ENCODE measurements at places on chromosomes 11 and 22. TPM values are rescaled to one million over a fixed set of nuclear protein-coding genes. Genes with fewer than 3 reads are reported as not detected.

DNA sequence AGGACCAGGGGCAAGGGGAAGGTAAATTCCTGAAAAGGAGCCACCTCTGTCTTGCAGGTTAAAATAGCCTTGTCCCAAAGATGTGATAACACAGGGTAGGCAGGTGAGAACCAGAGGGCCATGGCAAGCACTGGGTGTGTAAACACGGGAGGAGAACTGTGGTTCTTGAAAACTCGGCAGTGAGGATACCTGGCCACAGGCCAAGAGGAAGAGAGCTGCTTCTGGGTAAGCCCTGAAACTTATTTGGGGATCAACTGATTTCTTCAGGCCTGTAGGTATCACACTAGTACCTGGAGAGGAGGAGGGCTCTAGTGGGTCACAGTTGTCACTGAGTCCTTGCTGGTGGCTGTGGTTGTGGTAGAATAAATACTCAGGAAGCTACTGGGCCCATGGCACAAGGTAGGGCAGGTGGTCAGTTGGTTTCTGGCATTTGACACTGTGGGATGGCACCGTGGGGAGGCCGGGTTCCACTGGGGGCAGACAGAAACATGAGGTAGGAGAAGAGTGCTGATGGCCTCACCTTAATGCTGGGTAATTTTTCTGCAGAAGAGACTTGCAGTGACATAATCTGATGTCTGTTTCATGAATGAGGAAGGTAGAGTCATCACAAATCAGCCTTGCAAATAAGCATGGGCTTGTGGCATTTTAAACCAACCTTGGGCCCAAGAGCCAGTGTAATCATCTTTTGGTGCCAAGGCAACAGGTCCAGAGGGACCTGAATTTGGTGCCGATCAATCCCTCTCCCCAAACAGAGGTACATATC lies 22.0 kb downstream of the AMPD3 start:
- DNase-seq = no peak

- DNase-seq = no peak
These were observed 7.0 kb downstream of the ALDH3B1 start for GRCh38 chr11:68016904-68017817.

DNA sequence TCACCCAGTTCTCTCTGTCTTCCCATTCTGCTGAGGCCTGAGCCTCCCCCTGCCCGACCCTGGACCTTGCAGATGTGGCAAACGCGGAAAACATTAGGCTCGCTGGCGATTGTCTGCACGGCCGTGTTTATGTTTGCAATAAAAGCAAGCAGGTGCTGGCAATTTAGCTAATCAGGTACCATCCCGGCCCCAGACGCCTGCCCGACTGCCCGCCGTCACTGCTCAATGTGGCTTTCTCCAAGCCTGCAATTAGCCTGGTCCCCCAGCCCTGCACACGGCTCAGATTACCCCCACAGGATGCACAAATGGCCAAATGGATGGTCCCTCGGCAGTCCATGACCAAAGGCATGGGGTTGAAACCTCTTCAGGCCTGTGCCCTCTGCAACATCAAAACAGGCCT lies 259.7 kb downstream of the MN1 start:
- no peak for DNase-seq

GRCh38 chr22:48954781-48955311 lies 872.8 kb downstream of the BRD1 start:
- peak; percentile 74 for DNase-seq

DNA sequence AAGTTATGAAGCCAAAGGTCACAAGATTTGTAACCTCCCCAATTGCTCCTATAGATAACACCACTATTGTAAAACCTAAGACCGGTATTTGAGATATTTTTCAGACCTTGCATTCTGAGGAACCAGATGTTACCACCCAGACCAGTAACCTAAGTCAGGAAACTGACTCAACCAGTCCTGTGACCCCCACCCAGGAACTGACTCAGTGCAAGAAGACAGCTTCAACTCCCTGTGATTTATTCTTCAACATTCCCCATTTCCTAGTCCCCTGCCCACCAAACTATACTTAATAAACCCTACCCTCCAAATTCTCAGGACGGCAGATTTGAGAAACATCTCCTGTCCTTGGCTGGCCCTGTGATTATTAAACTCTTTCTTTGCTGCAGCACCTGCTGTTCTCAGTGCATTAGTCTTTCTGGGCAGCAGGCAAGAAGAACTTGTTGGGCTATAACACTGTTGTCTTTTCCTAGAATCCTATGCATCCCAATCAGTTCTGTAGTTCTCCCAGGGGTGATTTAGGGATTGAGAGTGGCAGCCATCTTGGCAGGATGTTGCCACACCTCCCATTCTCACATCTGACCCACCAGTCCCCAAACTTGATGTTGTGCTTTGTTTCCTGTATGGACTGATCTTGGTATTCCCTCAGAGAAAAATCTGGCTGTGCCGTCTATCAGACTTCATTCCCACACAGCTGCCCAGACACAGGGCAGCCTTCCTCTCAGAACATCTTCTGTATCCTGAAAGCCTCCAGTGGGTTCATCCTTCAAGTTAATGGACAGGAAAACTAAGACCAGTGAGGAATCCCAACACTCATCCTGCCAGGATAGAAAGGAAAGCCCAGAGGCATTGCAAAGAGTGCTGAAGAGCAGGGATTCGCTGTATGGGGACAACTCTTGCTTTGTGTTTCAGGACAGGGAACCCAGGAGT lies 104.0 kb downstream of the PDE2A start:
- DNase-seq = peak; percentile 66

- DNase-seq = no peak
These were observed 253.3 kb downstream of the KIRREL3 start for GRCh38 chr11:126747315-126747714.

DNA sequence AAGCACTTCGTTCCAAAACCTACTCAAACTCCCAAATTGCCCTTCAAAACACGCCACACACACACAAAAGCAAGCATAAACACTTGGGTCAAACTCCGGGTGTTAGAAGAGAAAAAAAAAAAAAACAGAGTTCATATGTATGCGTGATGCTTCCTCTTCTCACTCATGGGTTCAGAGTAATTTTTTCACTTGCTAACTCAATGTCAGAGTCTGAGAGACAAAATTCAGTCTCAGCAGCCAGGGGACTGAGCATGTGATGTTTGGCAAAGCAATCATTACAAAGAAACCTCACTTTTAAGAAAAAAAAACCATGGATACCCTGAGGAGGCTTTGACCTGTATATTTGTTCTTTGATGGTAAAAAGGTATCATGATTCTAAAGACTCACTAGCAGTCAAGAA lies 461.7 kb downstream of the NTM start:
- DNase-seq = no peak

PTPMT1 gene
- total RNA-seq = 62.2 TPM

DNA sequence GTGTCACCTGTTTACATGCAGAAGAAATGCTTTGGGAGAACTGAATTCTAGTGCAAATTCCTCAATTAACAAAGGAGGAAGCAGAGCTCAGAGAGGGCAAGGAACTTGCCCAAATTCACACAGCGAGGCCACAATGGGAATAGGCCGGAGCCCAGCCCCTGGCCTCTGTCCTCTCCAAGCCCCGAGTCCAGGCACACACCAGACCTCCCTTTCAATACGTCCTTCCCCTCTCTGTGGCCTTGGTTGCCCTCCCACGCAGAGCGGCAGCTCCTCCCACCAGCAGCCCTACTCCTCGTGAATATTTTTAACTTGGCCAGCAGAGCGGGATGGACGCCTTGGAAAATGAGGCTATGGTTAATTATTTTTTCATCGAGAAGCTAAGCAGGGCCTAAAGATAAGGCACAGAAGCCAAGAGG lies 1.6 kb upstream of the CARD10 start:
- no peak for DNase-seq

Data from Daoy (cell line).